ENCODE measurements at places on chromosomes 3 and 15. TPM values are rescaled to one million over a fixed set of nuclear protein-coding genes. Genes with fewer than 3 reads are reported as not detected.

DNA sequence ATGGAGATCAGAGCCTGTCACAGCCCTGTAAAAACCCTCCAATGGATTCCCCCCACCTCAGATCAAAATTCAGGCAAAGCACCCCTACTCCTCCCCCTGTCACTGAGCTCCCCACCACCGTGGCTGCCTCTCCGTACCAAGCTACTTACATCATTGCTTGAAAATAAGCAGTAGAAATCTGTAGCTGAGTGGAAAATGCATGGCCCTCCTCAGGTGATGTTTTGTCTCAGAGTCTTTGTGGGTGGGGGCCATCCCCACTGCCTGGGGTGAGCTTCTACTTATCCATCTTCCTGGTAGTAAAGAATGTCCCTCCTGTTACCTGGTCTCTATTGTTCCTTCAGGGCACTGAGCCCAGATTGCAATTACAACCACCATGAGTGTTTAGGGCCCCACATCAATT is 34.5 kb downstream of the SLCO2A1 start:
- DNase-seq = no peak

- no peak for DNase-seq
Observed at GRCh38 chr15:57330619-57331340, 45.5 kb upstream of the CGNL1 start.

DNA sequence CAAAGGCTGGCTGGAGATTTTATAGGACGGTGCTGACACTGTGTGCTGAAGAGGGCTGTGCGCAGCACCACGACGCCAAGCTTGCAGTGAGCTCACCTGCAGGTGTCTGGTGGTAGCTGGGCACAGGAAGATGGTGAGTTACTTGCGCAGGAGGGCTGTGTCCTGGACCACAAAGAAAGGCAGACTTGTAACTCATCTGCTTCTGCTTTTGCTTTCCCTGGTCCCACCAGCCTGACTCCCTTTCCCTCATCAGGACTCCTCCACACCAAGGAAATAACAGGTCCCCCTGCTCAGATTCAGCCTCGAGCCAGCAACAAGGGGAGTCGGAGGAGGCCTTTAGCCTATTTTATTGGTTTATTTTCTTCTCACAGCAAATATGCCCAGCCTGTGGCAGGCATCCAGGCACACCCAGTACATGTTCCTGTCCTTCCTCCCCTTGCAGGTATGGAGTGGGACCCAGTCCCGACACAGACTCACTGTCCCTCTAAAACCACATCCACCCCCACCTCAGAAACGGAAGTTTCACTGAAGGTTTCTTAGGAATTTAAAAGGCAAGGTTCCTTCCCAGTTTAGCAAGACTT is 35.6 kb upstream of the FLNB start:
- DNase-seq = no peak

DNA sequence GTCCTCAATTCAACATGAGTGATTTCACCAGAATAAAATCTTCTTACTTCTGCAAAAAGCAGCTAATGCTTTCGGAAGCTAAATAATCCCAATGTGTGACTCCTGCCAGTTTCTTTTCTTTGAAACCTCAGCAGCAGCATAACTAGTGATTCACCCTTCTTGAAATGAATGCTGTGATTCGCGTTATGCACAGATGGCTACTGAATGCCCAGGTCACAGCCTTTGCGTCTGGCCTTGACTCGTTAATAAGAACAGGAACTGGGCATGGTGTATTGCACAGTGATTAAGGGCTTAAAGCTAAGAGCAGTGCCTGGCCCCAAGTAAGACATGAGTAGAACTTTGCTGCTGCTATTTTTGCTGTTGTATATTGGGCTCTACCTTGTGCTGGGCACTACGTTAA is 19.0 kb downstream of the CGNL1 start:
- no peak for DNase-seq

DNA sequence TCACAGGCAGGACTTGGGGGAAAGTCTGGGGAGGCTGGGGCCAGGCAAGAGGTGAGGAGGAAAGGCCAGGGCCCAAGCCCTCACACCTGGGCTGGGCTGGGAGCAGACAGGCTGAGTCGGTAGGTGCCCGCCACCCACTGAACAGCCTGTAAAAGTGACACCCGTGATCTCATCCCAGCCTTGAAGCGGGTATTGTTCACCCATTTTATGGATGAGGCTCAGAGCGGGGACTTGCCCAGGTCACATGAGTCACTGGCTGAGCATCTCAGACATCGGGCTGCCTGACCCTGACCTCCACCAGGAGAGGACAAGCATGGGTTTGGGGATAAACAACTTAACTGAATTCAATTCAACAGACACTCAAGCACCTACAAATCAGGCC is 52.0 kb upstream of the CTSH start:
- no peak for DNase-seq

TGM4 gene
- not detected for total RNA-seq

Measured in activated CD4-positive, alpha-beta memory T cell treated with anti-CD3 and anti-CD28 coated beads, Interleukin-2, amount 10 ng/mL, durations not matched to agents 7 days and 5 days (primary cell).